ENCODE measurements at places on chromosomes 5 and 9. TPM values are rescaled to one million over a fixed set of nuclear protein-coding genes. Genes with fewer than 3 reads are reported as not detected.

Gene ECM2
- total RNA-seq: 14.8 TPM

Gene ANKRD31
- 0.14 TPM for total RNA-seq

Gene C7
- 779 TPM for total RNA-seq

Gene C9orf153
- total RNA-seq: not detected

Gene TAS2R1
- not detected for total RNA-seq

Gene BTNL3
- total RNA-seq: not detected

Gene NTRK2
- total RNA-seq: 34.7 TPM

Gene NRG2
- total RNA-seq: 1.9 TPM

Gene GZMA
- 0.42 TPM for total RNA-seq

Gene UBTD2
- 11.2 TPM for total RNA-seq

Gene COL15A1
- 61.2 TPM for total RNA-seq
